Stimulated activated CD4-positive, alpha-beta T cell treated with anti-CD3 and anti-CD28 coated beads, Interleukin-12 subunit alpha, Interleukin-12 subunit beta, amount 100 ng/mL, for 24 hours (primary cell): ENCODE measurements at places on chromosomes 4 and X.

GRCh38 chrX:21715825-21716224, 42.1 kb downstream of the SMPX start:
- no peak for DNase-seq

GRCh38 chr4:28475381-28475780, 1614.7 kb downstream of the STIM2 start:
- DNase-seq, result no peak

- DNase-seq, result no peak
Measured at GRCh38 chr4:175639346-175639745, 172.7 kb downstream of the GPM6A start.

DNA sequence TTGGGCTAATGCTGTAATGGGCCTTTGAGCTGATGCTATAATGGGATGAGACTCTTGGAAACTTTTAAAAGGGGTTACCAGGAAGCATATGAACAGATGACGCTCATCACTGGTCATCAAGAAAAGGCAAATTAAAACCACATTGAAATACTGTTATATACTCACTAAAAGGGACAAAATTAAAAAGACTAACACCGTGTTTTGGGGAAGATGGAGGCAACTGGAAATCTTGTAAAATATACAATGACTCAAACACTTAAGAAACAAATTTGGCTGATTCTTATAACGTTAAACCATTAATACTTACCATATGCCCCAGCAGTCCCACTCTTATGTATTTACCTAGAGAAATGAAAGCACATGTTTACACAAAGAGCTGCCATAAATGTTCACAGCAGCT, 207.2 kb upstream of the GPRIN3 start:
- DNase-seq, result no peak

GRCh38 chr4:147543034-147543433, 62.1 kb downstream of the EDNRA start:
- DNase-seq, result no peak

DNA sequence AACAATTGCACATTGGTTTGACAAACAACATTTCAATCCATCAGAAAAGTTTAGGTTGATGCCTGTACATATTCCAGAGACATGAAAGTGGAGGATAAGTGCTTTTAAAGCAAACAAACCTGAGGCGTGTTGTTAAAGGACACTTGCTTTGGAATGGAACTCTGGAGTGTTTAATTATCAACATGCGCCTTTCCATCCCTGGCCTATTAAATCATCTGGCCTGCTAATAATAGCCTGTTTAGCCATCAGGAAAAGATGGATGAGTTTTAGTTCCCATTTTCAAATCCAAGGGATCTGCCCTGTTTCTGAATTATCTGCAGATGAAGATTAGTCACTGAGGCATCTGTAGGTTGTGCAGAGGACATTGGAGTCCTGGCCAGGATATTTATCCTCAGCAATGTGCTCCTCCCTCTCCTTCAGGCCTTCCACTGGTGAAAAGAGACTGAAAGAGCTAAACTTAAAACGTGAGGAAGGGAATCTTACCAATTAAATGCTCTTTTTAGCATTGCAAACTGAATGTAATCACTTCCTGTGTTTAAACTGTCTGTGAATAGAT, 388.9 kb downstream of the PPARGC1A start:
- DNase-seq, result no peak

DNA sequence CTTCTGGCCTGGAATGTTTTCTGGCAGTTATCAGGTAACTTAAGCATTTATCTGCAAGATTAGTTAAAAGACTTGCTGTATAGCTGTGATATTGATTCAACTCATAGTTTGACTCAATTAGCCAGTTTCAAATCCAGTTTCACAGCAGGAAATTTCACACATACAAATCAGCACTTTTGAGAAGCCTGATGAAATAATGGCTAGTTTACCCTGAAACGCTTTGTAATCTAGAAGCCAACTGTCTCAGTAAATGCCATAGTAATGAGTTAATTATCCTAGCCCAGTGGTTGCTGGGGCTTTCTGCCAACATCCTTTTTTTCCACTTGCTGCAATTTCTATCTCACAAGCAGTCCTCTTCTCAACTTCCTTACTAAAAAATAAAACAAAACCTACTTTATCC, 53.1 kb downstream of the ARHGEF38 start:
- no peak for DNase-seq

- DNase-seq, result no peak
Measured at GRCh38 chr4:42965326-42965725, 72.8 kb downstream of the GRXCR1 start.

DNA sequence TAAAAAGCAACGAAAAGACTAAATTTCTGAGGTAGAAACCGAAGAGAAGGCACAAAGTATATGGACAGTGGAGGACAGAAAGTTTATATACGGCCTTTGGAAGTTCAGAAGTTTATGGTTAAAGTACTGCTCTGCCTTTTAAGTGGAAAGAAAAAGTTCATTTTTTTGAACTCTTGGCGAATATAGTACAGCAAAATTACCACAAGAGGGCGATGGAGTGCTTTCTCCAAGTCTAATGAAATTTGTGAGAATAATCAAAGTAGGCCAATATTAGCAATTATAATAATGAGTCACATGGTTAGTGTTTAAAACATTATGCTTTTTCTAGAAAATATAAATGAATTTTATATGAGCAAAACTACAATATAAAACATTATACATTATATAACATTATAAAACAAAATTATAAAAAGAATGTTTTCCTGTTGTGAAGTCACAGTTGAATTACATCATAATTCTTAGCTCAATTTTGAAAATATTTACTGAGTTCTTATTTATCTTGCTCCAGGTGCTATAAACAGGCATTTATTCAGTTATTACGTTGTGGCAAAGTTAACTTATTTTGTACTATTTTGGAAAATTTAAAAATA, 136.2 kb upstream of the BMPR1B start:
- no peak for DNase-seq

DNA sequence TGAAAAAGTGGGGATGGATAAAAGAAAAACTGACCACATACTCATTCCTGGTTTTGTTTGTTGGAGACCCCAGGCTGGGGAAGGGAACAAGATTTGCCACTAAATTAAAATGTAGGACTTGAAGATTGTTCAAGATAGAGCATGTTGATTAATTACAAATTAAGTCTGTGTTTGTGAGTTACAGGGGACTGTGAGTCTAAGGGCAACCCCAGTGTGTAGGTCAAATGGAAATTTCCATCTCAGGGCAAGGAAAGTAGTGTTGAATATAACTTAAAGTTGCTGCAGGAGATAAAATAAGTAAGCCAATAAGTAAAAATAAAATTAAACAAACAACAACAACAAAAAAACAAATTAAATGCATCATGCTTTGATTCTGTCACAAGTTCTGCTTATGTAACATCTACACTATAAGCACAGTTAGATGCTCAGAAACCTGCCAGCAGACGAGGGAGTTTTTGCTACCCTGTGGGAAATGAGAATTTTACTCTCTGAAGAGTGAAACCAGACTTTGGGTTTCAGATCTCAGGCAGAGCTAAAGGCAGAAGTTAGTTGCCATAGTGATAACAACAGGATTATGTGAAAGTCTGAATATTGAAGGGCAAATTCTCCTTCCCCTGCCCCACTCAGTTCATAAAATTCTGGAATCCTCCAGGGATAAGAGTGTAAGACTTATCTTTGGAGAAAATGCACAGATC, 352.3 kb downstream of the GRXCR1 start:
- DNase-seq, result no peak

DNA sequence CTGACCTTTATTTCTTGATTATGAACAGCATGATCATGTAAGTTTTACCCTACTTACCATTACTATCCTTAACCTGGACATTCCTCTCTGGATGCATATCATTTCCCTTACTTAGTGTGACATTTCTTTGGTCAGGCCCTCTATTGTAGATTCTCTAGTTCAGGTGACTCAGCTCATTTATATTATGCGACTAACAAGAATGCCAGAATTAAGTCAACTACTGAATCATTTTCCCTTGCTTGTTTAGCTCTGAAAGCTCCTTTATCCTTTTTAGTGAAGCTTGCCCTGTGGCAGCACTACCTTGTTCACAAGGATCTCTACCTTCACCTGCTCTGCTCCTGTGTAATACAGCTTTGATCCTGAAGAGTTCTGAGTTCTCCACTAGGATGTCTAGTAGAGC, 15.1 kb upstream of the UGT2B17 start:
- DNase-seq, result no peak

DNA sequence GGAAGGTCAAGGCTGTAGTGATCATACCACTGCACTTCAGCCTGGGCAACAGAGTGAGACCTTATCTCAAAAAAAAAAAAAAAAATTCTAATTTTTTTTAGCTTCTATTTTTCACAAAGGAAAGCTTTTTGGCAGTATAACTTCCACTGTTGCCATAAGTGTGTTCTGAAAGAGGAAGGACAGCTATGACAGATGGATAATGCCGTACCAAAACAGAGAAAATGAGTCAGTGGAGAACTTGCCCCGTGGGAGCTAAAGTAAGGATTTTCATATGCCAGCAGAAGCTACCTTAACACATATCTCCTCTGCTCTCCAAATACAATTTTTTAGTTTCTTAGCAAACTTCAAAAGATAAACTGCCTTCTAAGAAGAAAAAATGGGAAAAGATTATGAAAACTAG, 43.7 kb downstream of the RPS3A start:
- DNase-seq, result no peak

- no peak for DNase-seq
Measured at GRCh38 chrX:85327060-85327333, 52.5 kb downstream of the POF1B start.

GRCh38 chrX:7926914-7927258, 327 bp downstream of the PNPLA4 start:
- no peak for DNase-seq

GRCh38 chr4:179485781-179486180, 2043.5 kb upstream of the AGA start:
- DNase-seq, result no peak

- DNase-seq, result no peak
Measured at GRCh38 chr4:184016759-184017668, 111.9 kb downstream of the STOX2 start.

GRCh38 chrX:40207626-40208025, 109.9 kb upstream of the BCOR start:
- no peak for DNase-seq

GRCh38 chr4:126800575-126801141, 832.1 kb upstream of the INTU start:
- DNase-seq, result no peak

DNA sequence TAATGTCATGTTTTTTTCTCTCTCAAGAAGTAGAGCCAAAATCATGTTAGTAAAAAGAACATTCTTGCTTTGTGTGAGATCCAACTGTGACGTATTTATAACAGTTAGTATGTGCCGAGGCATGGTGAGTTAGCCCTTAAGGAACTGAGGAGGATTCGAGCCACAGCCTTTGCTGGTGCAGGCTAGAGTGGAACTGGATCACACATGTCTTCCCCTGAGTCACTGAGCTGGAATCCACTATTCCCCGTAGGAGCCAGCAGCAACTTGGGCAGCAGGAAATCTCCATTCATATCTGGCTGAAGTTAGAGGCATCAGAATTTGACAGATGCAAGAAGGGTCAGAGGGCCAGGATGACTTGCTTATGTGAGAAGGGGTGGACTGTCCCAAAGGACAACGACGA, 144.6 kb upstream of the KIT start:
- DNase-seq, result no peak

GRCh38 chr4:123997776-123998449, 601.3 kb downstream of the SPRY1 start:
- DNase-seq, result no peak

DNA sequence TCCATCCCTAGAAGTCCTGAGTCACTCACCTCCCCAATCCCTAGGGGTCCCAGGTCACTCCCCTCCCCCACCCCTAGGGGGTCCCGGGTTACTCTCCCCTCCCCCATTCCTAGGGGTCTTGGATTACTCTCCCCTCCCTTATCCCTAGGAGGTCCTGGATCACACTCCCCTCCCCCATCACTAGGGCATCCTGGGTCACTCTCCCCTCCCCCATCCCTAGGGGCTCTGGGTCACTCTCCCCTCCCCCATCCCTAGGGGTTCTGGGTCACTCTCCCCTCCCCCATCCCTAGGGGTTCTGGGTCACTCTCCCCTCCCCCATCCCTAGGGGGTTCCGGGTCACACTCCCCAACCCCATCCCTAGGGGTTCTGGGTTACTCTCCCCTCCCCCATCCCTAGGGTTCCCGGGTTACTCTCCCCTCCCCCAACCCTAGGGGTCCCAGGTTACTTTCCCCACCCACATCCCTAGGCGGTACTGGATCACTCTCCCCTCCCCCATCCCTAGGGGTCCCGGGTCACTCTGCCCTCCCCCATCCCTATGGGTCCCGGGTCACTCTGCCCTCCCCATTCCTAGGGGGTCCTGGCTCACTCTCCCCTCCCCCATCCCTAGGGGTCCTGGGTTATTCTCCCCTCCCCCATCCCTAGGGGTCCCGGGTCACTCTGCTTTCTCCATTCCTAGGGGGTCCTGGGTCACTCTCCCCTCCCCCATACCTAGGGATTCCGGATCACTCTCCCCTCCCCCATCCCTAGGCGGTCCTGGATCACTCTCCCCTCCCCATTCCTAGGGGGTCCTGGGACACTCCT, 2.1 kb downstream of the ASMTL start:
- no peak for DNase-seq

DNA sequence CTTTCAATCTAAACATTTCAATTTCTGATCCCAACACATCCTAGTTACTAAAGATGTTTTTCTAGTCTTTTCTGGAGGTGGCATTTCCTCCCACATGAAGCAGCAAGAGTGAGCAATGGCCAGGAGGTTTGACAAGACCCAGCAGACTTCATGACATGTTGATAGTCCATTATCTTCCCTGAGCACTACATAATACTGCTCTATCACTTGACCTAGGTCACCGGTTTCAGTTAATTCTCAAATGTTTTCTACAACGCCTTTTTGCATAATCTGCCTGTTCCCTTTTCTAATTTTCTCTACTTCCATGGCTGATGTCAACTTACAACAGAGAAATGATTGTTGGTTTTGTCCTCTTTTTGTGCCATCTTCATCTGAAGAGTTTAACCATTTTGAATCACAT, 62.0 kb upstream of the GPRIN3 start:
- no peak for DNase-seq

- no peak for DNase-seq
Measured at GRCh38 chr4:41374490-41374889, 117.8 kb downstream of the UCHL1 start.

DNA sequence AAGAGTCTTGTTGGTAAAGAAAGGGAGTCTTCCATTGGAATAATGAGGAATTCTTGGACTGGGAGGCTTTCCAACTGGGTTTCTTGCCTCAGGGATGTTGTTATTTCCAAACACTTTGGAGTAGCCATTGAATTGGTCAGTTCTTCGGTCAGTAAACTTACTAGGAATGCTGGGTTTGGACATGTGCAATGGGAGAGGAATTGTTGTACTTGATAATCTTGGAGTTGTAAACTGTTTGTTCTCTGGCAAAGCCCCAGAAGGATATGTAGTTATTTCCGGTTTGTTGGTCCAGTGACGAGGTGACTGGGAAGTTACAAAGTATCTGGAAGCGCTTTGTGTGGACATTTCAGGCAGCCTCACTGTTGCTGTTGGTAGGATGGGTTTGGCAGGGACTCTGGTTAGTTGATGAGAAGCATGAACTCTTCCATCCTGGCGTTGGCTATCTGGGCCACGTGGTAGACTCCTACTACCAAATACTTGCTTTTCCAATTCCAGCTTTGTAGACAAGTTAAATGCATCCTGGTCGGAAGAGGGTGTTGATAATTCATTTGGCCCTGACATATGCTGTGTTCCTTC, 25.9 kb downstream of the MXRA5 start:
- no peak for DNase-seq

- DNase-seq, result no peak
Measured at GRCh38 chr4:34193451-34194154, 2050.7 kb downstream of the ARAP2 start.

GRCh38 chr4:147846318-147847155, 114.6 kb downstream of the ARHGAP10 start:
- DNase-seq, result no peak
